ENCODE measurements at places on chromosomes 2 and 18.

DNA sequence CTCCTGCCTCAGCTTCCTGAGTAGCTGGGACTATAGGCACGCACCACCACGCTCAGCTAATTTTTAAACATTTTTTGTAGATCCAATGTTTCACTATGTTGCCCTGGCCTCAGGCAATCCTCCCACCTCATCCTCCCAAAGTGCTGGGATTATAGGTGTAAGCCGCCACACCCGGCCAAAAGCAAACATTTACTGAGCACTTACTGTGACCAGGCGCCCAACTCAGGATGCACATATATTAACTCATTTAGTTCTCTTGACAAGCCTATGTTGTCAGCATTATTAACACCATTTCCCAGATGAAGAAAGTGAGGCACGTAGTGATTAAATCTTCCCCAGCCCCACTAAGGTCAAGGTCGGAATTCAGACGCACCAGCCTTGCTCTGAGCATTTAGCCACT lies 41.1 kb downstream of the TMEM37 start:
- no peak for DNase-seq

- DNase-seq: no peak
Observed at GRCh38 chr2:99187011-99187410, 6.0 kb downstream of the MRPL30 start.

DNA sequence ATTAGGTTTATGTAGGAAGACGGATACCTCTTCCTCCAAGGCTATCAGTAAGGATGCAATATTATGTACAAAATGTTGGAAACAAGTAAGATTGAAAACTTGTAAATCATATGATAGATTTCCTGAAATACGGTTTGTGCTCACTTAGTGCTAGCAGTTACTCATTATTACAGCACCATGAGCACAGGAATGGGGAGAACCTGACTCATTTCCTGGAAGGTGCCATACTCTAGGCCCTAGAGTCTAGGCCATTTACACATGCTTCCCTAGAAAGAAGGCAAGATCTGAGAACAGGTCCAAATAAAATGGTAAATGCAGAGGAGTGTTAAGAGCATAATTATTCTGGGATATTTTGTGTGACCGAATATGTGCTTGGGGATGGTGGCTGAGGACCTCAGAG lies 467.7 kb upstream of the CELF4 start:
- no peak for DNase-seq

GRCh38 chr2:70766357-70767078 lies 1.5 kb downstream of the ADD2 start:
- DNase-seq: no peak

DNA sequence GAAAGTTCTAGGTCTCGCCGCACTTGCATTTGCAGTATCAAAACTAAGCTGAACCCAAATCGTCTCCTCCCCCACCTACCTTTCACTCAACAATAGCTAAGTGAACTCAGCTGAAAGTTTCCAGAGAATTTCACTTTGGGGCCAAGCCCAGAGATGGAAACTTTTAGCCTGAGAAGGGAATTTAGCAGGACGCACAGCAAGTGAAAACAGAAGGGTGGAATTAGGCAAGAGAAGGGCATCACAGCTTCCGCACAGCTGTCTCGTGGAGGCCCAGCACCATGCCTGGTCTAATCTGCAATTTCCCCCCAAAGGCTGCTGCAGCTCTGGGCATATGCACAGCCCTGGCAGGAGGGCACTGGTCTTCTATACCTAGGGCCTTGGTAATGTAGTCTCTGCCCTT lies 262.0 kb downstream of the TNS1 start:
- DNase-seq: no peak

- DNase-seq: no peak
Observed at GRCh38 chr2:220104871-220105351, 477.5 kb downstream of the SLC4A3 start.

GRCh38 chr2:169108099-169108884 lies 38.9 kb downstream of the DHRS9 start:
- no peak for DNase-seq

DNA sequence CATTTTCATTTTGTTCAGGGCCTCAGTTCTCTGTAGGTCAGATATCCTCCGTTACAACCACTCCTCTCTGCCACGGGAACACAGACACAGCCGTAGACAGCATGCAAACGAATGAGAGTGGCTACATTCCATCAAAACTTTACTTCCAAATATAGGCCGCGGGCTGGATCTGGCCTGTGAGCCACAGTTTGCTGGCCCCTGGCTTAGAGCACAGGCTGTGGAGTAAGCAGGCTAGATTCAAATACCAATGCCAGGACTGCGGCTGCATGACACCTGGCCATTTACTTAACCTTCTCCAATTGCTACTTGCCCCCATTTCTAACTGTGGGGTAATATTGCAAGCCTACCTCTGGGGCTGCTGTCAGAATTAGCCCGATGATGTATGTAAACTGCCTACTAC lies 325.8 kb upstream of the POU3F3 start:
- DNase-seq: no peak

DNA sequence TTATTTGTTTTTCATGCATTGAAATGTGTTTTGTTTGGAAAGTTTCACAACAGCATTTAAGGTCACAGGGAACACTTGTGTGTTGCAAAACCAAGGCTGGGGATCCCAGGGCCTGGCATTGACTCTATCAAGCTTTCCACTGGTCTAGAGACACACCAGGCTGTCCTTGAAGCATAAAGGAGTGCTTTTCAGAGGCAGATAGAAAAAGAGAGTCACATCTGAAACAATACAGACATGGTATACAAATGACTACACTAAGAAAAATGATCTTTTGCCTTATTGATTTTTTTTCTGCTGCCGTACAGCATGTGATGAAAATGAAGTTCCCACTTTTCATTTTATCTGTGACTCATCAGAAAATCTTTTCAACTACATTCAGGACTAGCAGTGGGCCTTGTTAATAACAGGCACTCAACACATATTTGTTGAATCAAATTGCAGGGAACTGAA lies 61.9 kb upstream of the ZCCHC2 start:
- DNase-seq: no peak

- no peak for DNase-seq
Observed at GRCh38 chr2:43003702-43004101, 211.3 kb upstream of the HAAO start.

GRCh38 chr2:221399183-221399582 lies 172.9 kb downstream of the EPHA4 start:
- no peak for DNase-seq

GRCh38 chr2:212595036-212595654 lies 56.5 kb upstream of the ERBB4 start:
- DNase-seq: no peak

- no peak for DNase-seq
Observed at GRCh38 chr2:107168141-107168540, 282.2 kb upstream of the ST6GAL2 start.

- no peak for DNase-seq
Observed at GRCh38 chr2:9594366-9595054, 36.3 kb downstream of the YWHAQ start.

DNA sequence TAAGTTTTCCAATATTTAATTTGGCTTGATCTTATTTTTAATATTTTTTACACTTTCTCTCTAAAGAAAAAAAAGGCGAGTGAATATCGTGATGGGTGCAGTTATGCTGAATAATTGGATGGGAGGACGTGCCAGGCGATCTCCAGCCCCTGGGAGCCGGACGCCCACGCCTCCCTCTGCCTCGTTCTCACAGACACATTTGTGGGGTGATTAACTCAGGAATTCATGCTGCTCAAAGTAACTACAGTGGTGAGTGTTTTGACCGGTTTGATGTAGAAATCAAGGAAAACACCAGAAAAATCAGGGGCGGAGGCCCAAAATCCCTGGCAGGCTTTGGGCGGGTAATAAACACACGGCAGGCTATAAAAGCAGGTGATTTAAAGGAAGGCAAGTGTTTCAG lies 736.8 kb upstream of the SALL3 start:
- no peak for DNase-seq

DNA sequence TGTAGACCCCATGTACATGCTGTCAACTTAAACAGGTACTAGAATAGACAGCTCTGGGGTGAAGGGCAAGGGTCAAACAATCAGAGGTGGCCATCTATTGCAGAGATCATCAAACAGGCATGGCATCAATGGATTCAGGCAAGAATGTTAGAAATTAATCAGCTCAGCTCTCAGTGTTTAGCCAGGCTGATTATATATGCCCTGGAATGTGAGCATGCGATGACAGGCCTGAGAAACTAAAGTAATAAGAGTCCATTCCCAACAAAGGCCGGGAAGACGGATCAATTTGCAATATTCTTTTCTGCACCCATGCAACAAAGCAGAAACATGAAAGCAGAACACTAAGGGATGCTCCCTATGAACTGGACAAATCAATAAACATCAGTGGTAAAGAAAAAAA lies 380.5 kb upstream of the SPRED2 start:
- DNase-seq: no peak

- DNase-seq: no peak
Observed at GRCh38 chr2:579351-579886, 97.8 kb downstream of the TMEM18 start.

DNA sequence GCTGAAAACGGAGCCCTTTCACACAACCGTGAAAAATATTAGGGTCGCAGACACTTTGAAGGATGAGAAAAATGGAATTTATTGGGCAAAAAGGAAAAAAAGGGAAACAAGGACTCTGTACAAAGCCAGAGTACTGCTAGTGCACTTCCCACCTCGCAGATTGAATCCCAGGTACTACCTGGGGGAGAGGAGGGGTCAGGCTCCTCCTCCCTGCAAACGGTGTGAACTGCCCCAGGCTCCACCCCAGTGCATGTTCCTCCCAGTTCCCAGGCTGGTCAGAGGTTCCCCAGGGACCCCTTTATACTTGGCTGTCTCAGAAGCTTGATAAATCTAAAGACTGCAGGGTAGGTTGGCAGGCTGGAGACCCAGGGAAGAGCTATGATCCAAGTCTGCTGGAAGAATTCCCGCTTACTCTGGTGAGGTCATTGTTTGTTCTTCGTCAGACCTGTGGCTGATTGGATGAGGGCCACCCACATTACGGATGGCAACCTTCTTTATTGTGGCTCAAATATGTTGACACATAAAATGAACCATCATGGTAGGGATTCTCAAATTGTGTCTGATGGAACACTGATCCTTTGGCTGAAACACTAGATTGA lies 290.4 kb upstream of the POU3F3 start:
- no peak for DNase-seq

- DNase-seq: no peak
Observed at GRCh38 chr2:11748018-11748860, 1.8 kb downstream of the LPIN1 start.

DNA sequence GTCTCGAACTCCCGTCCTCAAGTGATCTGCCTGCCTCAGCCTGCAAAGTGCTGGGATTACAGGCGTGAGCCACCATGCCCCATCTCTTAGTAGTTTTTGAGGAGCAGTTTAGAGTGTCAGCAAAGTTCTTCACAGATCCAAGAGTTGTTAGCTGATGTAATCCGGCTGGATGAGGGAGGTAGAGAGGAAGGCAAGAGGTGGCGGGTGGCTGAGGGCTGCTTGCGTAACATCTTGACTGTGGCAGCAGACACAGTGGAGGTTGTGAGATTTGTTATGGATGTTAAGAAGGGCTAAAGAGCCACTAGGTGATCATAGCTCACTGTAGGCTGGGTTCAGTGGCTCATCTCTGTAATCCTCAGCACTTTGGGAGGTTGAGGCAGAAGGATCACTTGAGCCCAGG lies 19.5 kb upstream of the FAM136A start:
- no peak for DNase-seq

- no peak for DNase-seq
Observed at GRCh38 chr2:26849056-26849999, 1.4 kb downstream of the DPYSL5 start.

DNA sequence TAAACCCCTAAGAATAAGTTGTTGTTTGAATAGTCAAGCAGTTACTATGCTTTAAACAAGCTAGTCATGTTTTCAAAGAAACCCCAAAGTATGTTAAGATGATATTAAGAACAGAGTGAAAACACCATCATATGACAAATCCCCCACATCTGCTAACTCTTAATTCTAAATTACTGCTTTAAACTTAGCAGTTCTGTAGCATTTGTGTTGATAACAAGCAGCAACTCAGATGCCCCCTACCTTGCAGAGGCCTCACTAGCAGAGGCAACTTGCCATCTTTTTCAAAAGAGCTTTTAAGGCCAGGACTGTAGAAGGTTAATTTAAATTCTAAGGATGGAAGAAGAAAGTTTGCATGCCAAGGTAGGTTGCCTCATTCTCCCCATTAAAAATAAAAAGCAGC lies 376.2 kb downstream of the SETBP1 start:
- DNase-seq: no peak

GRCh38 chr2:232714969-232715368 lies 17.8 kb downstream of the GIGYF2 start:
- no peak for DNase-seq

GRCh38 chr2:235004329-235004903 lies 52.6 kb downstream of the SH3BP4 start:
- DNase-seq: no peak

DNA sequence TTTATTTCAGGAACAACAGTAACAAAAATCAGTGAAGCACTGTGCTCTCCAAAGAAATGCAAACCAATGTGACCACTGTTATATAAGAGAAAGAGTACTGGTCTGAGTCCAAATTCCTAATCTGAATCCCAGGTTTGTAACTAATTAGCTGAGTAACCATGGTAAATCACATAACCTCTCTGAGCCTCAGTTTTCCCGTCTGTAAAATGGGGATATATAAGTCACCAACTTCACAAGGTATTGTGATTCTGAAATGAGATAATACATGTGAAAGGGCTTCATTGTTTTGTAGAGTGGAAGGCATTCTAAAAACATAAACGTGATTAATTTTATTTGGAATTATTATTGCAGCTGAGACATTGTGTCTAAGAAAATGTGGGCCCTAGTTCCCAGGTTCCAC lies 91.3 kb upstream of the YPEL5 start:
- no peak for DNase-seq

DNA sequence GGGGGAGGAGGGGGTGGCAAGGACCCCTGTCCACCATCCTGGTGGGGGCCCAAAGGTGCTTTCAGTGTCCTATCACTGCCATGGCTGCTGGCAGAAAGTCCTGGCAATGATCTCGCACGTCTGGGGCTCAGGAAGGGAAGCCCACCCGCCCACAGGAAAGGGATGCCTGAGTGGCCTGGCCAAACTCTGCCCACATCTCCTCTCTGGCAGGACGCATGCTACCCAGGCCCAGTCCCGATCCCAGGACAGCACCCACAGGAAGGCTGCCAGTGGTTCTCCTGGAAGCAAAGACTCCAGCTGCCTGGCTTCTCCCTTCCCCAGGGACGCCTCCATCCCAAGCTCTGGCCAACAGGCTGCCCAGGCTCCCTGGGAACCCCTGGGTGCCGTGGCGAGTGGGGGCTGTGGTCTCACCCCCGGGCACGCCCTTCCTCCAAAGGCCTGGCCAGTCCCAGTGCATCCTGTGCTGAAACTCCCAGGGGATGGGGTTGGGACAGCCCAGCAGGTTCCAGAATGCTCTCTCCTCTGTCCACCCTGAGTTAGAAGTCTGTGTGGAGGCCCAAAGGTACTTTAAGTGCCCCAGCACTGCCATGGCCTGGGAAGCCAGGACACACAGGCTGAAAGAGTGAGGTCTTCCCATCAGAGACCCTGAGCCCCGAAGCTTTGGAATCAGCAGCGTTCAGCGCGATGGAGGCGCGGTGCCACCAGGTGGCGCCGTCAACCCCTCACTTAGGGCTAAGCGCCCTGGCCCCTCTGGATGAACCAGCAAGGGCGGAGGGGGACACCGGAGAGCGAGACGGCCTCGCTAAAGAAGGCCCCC lies 29.8 kb upstream of the TAF1B start:
- DNase-seq: peak; percentile 66

Data from right lung (tissue), 10 donors.